ENCODE measurements at places on chromosomes 12 and 14.

DNA sequence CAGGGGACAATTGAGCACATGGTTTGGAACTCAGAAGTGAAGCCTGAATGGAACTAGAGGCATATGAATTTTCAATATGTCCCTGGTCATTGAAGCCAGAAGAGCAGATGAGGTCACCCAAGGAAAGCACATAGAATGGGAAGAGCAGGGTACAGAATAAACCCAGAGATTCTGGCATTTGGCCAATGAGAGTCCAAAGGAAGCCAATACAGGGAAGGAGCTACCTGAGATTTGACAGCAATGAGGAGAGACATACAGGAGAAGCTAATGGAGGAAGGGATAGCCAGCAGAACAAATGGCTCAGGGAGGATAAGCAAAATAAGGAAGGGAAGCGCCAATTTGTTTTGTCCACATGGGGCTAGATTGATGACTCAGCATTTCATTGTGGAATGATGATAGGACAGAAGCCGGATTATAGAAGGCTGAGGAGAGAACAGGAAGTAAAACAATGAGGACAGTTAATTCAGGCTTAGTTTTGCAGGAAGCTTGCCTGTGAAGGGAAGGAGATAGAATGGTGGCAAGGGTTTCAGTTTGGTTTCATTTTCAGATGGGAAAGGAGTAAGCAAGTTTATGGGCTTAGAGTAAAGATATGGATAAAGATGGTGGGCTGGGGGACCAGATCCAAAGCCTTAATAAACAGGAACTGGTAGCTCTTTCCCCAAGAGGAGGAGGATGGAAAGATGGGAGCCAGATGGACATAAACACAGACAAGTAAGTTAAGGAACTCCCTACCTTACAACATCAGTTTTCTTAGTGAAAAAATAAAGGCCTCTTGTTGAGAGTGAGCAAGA lies 3.2 kb upstream of the SPTSSA start:
- no peak for DNase-seq

DNA sequence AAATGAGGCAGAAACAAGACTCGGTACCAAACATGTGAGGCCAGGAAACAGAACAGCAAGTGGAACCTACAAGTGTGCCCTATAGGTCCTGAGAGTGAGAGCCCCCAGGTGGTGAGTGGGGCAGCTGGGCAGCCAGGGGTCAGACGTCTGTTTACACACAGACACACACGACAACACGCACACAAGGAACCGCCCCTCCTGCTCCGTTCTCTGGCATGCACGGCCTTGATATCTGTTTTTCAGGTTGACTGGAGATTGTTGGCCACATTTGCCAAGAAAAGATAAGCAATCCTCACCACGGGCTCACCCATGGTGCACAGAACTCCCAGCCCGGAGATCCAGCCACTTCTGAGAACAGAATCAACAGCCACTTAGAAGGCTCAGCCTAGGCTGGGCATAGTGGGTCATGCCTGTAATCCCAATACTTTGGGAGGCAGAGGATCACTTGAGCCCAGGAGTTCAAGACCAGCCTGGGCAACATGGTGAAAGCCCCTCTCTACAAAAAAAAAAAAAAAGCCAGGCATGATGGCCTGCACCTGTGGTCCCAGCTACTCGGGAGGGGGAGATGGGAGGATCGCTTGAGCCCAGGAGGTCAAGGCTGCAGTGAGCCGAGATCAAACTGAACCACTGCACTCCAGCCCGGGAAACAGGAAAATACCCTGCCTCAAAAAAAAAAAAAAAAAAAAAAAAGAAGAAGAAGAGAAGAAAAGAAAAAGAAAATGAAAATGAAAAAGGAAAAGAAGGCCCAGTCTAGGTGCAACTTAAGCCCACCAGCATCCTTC lies 19.4 kb upstream of the EIF5 start:
- no peak for DNase-seq

DNA sequence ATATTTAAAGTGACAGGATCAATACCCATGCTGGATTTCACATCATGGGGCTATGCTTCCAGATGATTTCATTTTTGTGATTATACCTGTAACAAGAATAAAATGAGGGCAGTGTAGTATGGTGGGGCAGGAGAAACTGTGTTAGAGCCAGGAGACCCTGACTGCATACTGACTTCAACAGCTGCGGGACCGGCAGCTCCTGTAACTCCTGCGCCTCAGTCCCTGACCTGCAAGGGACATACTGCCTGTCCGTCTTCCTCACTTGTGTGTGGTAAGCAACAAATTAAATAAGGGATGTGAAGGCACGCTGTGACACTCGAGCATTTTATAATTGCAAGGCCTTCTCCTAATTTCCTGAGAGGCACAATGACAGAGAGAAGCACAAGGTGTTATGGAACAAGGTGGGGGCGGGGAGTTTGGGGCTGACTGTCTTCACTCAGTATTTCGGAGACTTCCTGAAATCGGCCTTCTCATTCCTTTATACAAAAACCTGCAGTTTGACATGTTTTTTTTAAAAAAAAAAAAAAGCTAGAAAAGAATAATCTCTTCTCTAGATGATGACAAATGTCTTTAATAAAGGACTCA lies 164.2 kb downstream of the TTC7B start:
- DNase-seq: no peak

GRCh38 chr12:6775185-6776174 lies 3.2 kb downstream of the LAG3 start:
- DNase-seq: no peak

DNA sequence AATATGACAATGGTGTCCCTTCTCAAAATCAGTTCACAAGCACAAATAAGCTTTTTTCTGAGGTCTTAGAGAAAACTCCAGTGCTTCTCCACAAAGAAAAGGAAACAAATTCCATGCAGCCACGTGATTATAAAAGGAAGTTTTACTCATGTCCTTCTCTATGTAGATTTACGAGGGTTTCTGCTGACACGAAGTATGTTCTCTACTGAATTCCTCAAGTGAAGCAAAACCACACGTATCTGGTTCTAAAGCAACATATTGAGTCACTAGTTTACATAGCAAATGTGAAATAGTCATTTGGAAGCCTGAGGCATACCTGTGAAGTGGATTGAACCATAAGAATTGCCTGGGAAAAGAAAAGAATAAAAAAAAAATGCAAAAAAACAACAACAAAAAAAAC lies 31.9 kb downstream of the BMP4 start:
- DNase-seq: no peak

GRCh38 chr12:75908961-75909605 lies 122.5 kb downstream of the PHLDA1 start:
- no peak for DNase-seq

DNA sequence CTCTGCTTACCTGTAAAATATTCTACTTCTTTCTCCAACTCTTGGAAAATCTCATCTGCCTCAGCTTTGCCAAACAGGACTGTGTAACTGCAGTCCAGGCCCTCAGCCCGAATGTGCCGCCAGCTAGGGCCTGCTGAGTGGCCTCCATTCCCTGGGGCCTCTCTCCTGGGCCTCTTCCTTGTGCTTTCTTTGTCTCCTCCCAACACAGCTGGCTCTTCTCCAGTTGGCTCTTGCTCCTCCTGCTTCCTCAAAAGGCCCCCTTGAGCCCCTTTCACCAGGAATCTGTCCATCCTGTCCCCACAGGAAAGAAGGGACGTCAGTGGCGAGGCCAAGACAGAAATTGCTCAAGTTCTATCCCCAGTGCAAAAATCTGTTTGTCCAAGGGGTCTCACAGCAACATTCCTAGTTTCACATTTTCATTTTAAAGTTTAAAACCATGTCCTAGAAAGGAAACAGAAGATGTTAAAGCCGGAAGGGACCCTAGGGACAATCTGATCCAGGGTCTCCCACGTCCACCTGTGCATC lies 713 bp downstream of the ALKBH2 start:
- no peak for DNase-seq

- no peak for DNase-seq
Measured at GRCh38 chr12:1332327-1332726, 262.1 kb downstream of the FBXL14 start.

- DNase-seq: no peak
Measured at GRCh38 chr12:109557805-109558204, 15.5 kb downstream of the MMAB start.

DNA sequence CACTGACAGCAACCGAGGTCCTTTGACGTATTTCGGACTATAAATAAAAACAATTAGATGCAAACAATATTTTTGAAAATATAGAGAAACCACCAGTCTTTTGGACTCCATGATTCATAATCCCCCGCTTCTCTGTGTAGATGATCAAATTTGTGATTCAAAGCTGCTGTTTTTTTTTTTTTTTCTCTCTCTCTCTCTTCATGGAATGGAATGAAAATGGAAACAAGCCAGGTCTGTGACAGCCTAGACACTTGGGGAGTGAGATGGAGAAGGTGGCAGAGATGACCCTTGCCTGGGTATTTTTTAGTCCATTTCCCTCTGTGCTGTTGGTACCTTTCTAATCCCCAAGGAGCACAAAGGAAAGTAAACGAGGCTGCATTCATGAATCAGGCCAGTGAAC lies 248.5 kb downstream of the GLT1D1 start:
- DNase-seq: no peak

DNA sequence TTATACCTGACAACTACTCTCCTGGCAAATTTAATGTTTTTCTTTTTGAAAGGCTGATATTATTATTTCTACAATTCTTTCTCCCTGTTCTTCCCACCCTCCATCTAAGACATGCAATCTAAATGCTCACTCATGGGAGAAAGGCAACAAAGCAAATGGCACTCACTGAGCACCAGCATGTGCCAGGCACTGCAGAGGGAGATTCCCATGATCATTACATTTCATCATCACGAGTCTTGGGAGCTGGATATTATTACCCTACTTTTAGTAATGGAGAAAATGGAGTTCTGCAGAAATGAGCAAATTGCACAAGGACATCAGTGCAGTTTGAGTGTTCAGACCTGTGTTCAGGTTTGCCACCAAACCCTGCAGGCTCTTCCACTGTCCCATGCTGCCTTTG lies 27.9 kb downstream of the PPM1H start:
- DNase-seq: no peak

DNA sequence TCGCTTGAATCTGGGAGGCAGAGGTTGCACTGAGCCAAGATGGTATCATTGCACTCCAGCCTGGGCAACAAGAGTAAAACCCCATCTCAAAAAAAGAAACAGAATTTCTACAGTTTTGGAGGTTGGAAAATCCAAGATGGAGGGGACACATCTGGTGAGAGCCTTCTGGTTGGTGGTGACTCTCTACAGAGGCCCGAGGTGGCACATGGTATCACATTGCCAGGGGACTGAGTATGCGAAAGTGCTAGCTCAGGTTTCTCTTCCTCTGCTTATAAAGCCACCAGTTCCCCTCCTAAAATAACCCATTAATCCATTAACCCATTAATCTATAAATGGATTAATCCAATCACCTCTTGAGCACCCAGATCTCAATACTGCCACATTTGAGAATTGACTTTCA lies 70.8 kb upstream of the DACT1 start:
- no peak for DNase-seq

DNA sequence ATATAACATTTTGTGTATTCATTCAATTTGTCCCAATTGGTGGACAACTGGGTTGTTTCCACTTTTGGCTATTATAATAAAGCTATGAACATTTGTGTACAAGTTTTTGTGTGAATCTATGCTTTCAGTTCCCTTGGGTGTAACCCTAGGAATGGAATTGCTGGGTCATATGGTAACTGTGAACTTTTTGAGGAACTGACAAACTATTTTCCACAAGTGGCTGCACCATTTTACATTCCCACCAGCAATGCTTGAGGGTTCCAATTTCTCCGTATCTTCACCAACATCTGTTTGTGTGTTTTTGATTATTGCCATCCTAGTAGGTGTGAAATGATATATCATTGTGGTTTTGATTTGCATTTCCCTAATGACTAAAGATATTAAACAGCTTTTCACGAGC lies 13.0 kb downstream of the LPCAT3 start:
- no peak for DNase-seq

- DNase-seq: no peak
Measured at GRCh38 chr14:45177076-45177475, 41.3 kb downstream of the FANCM start.

DNA sequence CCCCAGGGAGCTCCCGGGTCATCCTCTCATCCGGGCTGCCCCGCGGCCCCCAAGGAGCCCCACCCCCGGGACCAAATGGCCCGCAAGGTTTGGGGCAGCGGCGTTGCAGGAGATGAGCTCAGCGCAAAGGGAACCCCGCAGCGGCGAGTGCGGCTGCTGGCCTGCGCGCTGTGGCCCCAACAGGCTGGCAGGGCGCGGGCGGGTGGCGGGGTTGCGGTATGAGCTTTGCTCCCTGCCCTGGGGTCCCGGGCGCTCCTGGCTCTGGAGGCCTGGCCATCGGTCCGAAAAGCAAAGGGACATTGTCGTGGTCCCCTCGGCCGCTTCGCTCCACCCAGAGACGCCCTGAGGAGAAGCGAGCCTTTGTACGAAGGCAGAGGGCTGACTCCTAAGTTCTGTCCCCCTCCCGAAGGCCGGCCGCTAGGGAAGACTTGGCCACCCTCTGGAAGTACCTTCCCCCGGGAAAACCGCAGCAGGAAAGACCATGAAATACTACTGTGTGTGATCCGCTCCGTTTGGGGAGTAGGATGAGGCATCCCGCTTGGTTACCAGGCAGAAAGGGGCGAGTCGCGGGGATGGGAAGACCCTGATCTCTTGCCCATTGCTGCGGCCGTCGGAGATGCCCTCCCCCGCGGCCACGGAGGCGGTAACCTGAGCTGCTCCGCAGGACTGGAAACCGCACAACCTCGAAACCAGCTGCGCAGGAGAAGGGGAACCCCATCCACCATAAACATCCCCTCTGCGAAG lies 620 bp upstream of the NID2 start:
- no peak for DNase-seq

DNA sequence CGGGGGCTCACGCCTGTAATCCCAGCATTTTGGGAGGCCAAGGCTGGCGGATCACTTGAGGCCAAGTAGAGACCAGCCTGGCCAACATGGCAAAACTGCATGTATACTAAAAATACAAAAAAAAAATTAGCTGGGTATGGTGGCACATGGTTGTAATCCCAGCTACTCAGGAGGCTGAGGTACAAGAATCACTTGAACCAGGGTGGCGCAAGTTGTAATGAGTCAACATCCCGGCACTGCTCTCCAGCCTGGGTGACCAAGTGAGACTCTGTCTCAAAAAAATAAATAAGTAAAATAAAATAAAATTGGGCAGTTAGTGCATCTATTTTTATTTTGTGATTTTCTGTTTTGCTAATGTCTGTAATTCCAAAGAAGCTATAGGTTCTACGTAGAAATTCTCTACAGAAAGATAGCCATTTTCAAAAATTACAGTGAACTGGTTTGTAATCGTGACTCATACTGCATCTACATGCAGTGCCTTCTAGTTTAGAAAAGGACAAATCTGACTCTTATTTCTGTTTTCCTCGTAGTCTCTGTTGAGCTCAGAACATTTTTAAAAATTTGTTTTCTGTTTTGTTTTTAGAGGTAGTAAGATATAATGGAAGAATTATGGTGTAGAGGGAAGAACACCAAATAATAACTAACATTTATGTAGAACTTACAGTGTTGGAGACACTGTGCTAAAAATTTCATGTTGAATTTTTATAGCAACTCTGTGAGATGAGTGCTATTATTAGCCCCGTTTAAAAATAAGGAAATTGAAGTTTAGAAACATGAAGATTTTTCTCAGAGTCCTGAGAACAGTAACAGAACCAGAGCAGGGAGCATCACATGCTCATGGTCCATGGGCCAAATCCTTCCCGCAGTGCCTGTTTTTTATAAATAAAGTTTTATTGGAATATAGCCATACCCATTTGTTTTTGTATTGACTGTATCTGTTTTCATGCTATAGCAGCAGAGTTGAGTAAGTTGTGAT lies 201.2 kb downstream of the SYNE2 start:
- DNase-seq: no peak

- DNase-seq: no peak
Measured at GRCh38 chr12:44521702-44522101, 354.4 kb downstream of the NELL2 start.

Data from vagina (tissue), 2 donors.